Dermis microvascular lymphatic vessel endothelial cell (primary cell): ENCODE measurements at places on chromosomes 7 and 10. TPM values are rescaled to one million over a fixed set of nuclear protein-coding genes. Genes with fewer than 3 reads are reported as not detected.

DNA sequence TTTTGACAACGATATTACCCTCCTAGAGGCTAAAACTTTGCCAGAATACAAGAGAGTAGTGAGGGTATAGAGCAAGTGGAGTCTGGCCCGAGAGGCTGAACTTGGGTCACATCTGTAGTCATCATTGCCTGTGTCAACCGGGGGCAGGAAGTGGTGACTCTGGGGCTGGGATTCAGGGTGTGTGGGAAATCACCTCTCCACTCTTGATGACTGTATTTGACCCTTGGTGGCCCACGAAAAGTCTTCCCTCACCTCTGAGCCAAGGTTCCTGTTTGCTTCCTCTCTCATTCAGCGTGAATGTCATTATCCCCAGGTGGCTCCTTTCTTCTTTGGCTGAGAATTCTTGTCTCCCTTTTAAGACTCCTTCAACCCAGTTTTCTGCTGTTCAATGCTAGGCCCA, 240.4 kb downstream of the ABCA13 start:
- DNase-seq, result no peak

DNA sequence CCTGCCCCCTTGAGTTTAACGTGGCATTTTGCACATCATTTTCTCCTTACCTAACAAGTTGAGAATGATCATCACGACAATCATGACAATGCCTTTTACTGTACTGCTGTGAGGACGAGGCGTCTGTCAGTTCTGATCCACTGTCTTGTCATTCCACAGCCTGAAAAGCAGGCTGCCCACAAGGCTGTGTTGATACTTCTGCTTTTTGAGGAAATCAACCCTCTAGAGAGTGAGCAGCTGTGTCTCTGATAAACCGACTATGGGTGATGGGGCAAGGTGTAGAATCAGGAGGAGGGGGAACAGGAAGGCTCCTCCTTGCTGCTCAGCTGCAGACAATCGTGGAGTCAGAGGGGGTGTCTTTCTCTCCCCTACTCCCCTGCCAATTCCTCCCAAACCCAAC, 30.6 kb upstream of the C10orf120 start:
- DNase-seq, result no peak

- peak; percentile 30 for DNase-seq
These were observed 900 bp downstream of the MKLN1 start for GRCh38 chr7:131328377-131329175.

- DNase-seq, result no peak
These were observed 83.3 kb upstream of the KLF6 start for GRCh38 chr10:3868271-3868664.

DNA sequence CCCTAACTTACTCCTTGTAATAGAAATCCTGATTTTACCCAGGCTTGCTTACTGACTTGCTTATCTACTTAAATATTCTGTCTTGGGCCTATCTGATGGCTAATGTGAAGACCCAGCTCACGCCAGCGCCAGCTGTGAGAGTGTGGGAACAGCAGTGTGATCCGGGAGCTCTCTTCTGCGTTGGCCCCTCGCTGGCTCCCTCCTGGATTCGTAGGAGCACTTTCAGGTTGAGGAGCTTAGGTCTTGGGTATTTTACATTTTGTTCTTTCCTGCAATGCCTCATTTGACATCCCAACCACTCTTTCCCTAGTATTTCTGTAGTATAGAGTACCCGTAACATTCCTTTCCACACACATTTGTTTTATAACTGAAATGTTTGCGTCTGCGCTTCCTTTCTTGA, 51.7 kb downstream of the CREM start:
- no peak for DNase-seq

DNA sequence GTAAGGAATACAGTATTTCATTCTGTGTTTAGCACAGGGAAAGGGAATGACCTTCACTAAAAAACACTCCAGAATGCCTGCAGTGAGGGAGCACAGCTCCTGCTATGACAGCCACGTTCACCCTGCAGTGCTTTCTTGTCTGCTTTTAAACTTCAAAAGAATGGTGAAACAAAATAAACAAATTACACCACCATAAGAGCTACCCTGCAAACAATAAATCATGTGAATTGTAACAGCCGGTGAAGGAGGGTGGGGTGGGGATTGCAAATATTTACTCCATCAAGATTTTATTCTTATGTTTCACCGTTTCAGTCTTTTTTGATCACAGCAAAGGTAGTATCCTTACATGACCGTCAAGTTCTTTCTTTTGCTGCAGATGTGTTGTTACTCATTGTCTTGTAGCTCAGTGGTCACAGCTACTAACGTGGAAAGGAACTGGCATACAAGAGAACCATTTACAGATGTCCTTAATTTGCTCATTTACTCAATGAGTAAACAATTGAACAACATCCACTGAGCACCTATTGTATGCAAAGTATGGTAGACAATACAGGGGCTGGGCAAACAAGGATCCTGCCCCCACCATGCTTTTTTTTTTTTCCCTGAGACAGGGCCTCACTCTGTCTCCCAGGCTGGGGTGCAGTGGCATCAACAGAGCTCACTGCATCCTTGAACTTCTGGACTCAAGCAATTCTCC, 4.1 kb upstream of the CHN2 start:
- DNase-seq, result no peak

GRCh38 chr7:40221836-40222235, 87.0 kb downstream of the SUGCT start:
- DNase-seq, result no peak

GRCh38 chr7:37117292-37117691, 331.4 kb downstream of the ELMO1 start:
- DNase-seq, result no peak

HOXA4 gene
- 0.51 TPM in 2 replicates for total RNA-seq

DNA sequence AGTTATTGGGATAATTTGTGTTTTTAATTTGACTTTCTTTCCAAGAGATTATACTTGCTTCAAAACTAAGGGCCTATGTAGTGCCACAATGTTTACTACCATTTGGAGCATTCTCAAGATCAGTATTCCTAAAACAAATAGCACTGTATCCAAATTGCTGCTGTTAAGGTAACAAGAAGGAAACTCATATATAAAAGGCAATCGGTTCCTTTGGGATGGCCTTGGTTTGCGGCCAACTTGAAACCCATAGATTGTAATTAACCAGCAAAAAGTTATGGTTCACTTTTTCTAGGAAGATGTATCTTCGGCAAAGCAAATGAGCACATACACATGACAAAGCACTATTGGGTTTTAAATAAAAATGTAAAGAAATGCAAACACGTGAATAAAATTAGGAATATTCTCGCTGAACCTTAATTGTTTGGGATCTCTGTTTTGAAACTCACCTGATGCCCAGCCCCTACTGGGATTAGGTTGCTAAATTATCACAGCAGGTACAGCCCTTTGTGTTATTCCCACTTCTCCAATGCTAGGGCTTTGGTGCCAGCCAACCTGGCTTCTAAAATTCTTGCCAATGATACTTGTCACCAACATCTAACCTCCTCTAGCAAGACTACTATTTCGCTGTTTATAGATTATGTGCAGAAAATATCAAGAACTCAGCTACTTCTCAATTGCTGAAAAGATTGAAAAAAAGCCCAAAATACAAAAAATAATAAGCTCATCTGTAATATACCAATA, 16.0 kb downstream of the CDNF start:
- no peak for DNase-seq

ACTR3C gene
- 4.7 and 7.1 TPM in 2 replicates for total RNA-seq

- DNase-seq, result no peak
These were observed 91.3 kb upstream of the ABI1 start for GRCh38 chr10:26952094-26952493.

GRCh38 chr7:144908943-144909556, 73.2 kb upstream of the TPK1 start:
- DNase-seq, result no peak

DNA sequence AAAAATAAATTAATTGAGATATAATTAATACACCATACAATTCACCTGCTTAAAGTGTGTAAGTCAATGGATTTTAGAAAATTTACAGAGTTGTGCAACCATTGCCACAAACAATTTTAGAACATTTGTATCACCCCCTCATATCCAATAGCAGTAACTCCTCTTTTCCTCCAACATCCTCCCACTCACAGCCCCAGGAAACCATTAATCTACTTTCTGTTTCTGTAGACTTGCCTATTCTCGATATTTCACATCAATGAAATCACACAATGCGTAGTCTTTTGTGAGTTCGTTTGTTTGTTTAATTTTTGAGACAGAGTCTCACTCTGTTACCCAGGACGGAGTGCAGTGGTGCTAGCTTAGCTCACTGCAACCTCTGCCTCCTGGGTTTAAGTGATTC, 13.7 kb upstream of the HERC4 start:
- no peak for DNase-seq

DNA sequence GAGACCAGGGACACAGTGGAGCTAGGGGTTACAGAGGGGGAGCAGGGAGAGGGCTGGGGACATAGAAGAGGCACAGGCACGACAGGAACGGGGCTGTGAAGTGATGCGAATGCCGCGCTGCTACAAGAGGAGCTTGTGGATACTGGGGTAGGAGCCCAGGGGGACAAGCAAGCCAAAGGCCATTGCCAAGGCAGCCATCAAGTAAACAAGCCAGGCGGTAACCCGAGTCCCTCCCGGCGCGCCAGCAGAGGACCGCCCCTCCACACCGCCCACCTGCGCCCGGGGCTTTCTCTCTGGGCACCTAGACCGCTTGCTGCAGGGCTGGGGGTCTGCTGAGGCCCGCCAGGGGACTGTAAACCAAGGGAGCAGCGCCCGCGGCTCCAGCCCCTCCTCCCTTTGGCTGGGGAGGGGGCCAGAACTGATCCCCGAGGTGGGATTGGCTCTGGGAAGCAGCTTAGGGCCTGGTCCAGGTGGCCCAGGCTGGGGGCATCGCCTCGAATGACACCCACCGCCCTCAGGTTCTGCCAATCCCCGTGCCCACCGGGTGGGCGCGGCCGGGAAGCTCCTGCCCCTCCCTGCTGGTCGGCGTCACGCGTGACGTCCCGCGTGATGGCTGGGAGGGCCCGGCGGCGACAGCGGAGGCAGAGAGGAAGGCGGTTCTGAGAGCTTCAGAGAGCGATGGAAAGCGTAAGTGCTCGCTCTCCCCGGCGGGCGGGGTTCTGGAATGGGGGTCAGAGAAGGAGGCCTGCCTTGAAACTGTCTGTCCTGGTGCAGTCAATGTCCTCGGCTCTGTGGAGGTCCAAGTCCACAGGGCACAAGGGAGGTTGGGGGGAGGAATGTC, 982 bp downstream of the SFXN3 start:
- DNase-seq, result no peak

ACBD7 gene
- 0.89 and 3.1 TPM in 2 replicates for total RNA-seq

DNA sequence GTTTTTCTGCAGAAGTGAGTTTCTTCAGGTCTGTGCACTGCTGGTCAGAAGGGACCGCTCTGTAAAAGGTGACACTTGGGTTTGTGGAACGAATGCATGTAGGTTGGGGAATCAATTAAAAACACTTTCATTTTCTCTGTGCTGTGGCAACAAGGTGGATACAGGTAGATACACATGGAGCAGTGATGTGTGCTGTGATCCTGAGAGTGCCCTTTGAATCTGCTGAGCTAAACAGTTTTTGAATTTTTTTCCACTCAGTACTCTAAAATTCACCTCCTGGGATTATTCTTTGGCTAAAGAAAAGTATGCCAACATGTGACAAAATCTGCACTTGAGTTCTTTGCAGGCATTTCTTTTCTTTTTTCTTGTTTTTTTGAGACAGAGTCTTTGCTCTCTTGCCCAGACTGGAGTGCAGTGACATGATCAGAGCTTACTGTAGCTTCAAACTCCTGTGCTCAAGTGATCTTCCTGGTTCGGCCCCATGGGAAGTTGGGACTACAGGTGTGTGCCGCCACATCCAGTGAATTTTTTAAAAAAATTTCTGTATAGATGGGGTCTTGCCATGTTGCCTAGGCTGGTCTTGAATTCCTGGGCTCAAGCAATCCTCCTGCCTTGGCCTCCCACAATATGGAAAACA, 338.9 kb downstream of the EXOC4 start:
- DNase-seq, result no peak

- DNase-seq, result no peak
These were observed 52.8 kb upstream of the CCAR1 start for GRCh38 chr10:68668231-68668630.

- no peak for DNase-seq
These were observed 57.4 kb downstream of the INPP5A start for GRCh38 chr10:132595021-132595420.

- DNase-seq, result no peak
These were observed 338.1 kb upstream of the SEMA3C start for GRCh38 chr7:81256991-81257390.

GRCh38 chr7:45919231-45919784, 1.8 kb downstream of the IGFBP3 start:
- no peak for DNase-seq

SNX10 gene
- total RNA-seq, result 2.7 and 3.3 TPM in 2 replicates

ZNF425 gene
- total RNA-seq, result 1.5 and 2.5 TPM in 2 replicates

CALCR gene
- total RNA-seq, result not detected in 2 replicates

DNA sequence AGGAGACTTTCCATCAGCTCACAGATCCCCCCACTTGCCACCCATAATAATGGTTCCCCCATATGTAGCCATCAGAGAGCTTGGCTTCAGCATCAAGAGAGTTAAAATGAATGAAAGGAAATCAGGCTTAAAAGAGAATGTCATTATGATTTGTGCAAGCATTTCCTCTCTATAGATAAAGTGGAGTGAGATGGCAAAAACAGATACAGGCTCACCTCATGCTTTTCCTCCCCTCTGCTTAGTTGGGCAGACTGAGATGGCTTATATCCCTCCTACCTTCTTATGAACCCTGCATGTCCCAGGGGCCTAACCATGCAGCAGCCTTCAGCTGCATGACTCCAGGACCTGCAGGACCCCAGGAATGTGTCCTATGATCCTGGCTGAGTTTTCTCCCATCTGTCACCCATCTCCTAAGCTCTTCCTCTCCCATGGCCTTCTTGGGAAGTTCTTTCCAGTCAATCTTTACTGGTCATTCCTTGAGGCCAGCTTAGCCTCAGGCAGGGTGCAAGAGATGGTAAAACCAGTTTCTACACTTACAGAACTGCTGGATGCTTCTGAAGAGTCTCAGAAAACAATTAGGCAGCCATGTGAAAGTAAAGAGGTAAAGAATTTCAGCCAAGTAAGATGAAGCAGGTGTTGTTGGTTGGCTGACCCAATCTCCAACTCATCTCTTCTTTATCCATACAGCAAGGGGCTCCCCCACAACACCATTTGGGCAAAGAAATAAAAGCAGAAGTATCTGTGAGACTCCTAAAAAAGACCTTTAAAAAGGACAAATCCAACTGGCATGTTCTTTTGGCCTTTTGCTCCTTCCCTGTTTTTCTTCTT, 159.7 kb downstream of the RTKN2 start:
- DNase-seq, result no peak

- DNase-seq, result no peak
These were observed 763.7 kb upstream of the MBL2 start for GRCh38 chr10:53536322-53536721.

DNA sequence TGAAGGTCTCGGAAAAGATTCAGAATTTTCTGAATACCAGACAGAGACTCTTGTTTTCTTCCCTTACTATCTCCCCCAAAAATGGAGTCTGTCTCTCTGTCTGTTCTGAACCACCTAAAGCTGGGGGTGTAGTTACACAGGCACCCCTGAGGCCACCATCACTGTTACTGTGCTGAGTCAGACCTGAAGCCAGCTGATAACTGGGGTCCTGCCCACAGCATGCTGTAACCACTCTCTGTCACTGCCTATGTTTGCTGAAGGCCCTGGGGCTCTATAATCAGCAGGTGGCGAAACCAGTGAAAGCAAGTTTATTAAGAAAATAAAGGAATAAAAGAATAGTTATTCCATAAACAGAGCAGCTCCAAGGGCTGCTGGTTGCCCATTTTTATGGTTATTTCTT, 575.2 kb upstream of the POT1 start:
- DNase-seq, result no peak

SFRP5 gene
- total RNA-seq, result not detected in 2 replicates

SCIN gene
- total RNA-seq, result 0.13 TPM in 2 replicates

GRCh38 chr10:110858297-110858934, 13.3 kb upstream of the PDCD4 start:
- no peak for DNase-seq

EVX1 gene
- not detected in 2 replicates for total RNA-seq
